Effector memory CD8-positive, alpha-beta T cell (primary cell): ENCODE measurements at places on chromosomes 3 and 15.

- H3K36me3 ChIP-seq, result peaks cover 53% of the 10 kb centered on the region
- H3K27ac ChIP-seq, result peak within 1 kb of the TSS; percentile 99
- H3K27me3 ChIP-seq, result no peaks in the 10 kb centered on the region
- DNase-seq, result peak; percentile 100
- H3K4me1 ChIP-seq, result peaks cover 36% of the 10 kb centered on the region
Observed at GRCh38 chr3:196942226-196942914, at the start of gene NCBP2. TSS of gene NCBP2 (minus strand) at chr3:196942528. CDS start at chr3:196942503, 25 bp downstream.

GRCh38 chr15:60424006-60424405, 26.2 kb upstream of the ANXA2 start:
- H3K27ac ChIP-seq, result peak overlapping the region; percentile 33
- H3K4me1 ChIP-seq, result no peaks in the 10 kb centered on the region
- no peaks in the 10 kb centered on the region for H3K27me3 ChIP-seq
- H3K4me3 ChIP-seq, result no peak overlapping the region

GRCh38 chr15:84872009-84872910, 12.2 kb upstream of the SLC28A1 start:
- no peak for DNase-seq
- no peak overlapping the region for H3K27ac ChIP-seq
- no peaks in the 10 kb centered on the region for H3K36me3 ChIP-seq
- H3K4me1 ChIP-seq, result no peaks in the 10 kb centered on the region

- peaks cover 13% of the 10 kb centered on the region for H3K36me3 ChIP-seq
- H3K27me3 ChIP-seq, result no peaks in the 10 kb centered on the region
- peak; percentile 71 for DNase-seq
- peak overlapping the region; percentile 58 for H3K4me3 ChIP-seq
Observed at GRCh38 chr3:43477600-43477999, 144.2 kb downstream of the ANO10 start.

DNA sequence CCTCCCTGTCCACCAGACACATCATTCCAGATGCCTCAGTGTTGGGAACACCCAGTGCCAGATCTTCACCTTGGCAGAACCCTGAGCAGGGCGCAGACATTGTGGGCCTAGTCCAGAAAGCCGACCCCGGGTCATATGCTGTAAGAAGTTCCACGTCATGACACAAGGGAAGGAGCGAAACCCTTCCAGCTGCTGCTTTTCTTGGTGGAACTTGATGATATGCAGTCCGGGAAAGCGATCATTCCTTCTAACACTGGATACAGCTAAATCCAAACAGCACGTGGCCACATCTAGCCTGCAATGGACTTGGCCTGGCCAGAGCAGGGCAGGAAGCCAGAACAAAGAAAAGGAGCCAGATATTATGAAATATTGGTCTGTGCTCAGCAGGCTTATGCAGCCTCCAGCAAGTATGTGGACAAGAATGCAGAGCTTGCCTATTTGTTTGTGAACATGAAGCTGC, 22.0 kb downstream of the GASK1A start:
- H3K4me1 ChIP-seq, result peaks cover 4% of the 10 kb centered on the region
- H3K36me3 ChIP-seq, result no peaks in the 10 kb centered on the region
- H3K4me3 ChIP-seq, result no peak overlapping the region
- H3K27ac ChIP-seq, result no peak overlapping the region
- no peaks in the 10 kb centered on the region for H3K27me3 ChIP-seq

DNA sequence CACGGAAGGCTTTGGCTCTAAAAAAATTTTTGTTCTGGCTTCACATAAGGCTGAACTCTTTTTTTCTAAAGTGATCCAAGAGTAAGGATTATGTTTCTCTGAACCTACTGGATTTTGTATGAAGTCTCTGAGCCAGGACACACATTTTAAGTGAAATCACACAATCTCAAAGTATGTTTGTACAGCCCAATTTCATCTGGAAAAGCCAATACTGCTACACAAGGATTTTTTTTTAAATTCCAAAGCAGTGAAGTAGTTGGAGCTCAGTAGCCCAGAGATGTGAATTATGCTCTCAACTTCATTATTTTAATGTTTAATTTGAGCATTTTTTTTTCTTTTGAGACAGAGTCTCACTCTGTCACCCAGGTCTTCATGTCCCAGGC, 243.9 kb downstream of the FAM43A start:
- H3K36me3 ChIP-seq, result peaks cover 3% of the 10 kb centered on the region
- peaks cover 41% of the 10 kb centered on the region for H3K27me3 ChIP-seq
- no peak for DNase-seq
- H3K27ac ChIP-seq, result no peak overlapping the region
- peaks cover 2% of the 10 kb centered on the region for H3K4me1 ChIP-seq
- no peak overlapping the region for H3K4me3 ChIP-seq
